ENCODE measurements at places on chromosomes 3 and 15.
A peak's percentile ranks its signal among the peaks of the same experiment; 100 is the strongest.

DNA sequence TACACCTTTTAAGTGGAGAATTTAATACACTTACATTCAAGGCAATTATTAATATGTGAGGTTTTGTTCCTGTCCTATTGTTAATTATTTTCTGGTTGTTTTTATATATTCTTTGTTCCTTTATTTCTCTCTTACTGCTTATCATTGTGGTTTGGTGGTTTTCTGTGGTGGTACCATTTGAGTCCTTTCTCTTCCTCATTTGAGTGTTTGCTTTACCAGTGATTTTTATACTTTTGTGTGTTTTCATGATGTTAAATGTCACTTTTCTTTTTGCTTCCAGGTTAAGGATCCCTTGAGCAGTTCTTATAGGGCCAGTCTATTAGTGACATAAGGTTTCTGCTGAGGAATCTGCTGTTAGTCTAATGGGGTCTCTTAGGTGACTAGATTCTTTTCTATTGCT lies 116.5 kb downstream of the LRRK1 start:
- DNase-seq = no peak

DNA sequence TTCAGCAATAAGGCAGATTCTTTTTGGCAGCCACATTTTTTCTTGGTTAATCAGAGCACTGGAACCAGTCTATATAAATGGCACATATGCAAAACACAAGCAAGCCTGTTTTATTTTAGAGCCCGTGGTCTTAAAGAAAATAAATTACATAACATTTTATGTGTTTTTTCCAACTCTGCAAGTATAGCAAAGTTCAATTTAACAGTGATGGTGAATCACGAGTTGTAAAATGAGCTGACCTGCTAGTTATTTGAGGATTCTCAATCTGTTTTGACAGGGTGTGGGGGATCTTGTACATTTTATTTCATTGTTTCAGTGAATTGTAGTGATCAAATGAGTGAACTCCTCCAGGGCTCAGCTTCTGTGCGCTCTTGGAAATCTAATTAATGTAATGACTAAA lies 2.7 kb downstream of the ARHGEF26 start:
- DNase-seq = no peak

GRCh38 chr3:65772758-65773157 lies 266.0 kb downstream of the MAGI1 start:
- no peak for DNase-seq

DNA sequence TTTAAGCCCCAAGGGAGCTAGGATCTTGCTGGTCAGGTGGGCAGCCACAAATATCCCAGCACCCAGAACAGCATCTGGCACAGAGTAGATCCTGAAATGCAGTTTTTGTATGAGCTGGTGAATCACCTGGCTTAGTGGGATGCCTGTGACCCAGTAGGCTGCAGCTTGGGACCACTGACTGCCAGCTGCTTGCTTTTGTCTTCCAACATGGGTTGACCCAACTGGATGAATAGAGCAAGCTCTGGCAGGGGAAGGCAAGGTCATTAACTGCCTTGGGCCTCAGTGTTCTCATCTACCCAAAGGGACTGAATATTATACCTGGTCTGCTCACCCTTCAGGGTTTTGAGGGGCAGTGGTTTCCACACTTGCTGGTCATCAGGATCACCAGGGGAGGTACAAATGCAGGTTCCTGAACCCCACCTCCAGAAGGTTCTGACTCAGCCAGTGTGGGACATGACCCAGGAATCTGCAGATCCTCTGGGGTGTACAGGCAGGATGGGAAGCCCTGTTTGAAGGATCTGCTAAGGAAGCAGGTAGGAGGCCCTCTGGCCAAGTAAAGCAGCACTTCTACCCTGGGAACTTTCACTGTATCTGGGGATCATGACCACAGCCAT lies 55.4 kb downstream of the ITGA11 start:
- DNase-seq = no peak

GRCh38 chr3:52106951-52107611 lies 47.1 kb downstream of the POC1A start:
- DNase-seq = no peak

GRCh38 chr15:94036156-94036555 lies 195.2 kb upstream of the MCTP2 start:
- DNase-seq = no peak

GRCh38 chr3:29468187-29468586 lies 187.3 kb downstream of the RBMS3 start:
- no peak for DNase-seq

DNA sequence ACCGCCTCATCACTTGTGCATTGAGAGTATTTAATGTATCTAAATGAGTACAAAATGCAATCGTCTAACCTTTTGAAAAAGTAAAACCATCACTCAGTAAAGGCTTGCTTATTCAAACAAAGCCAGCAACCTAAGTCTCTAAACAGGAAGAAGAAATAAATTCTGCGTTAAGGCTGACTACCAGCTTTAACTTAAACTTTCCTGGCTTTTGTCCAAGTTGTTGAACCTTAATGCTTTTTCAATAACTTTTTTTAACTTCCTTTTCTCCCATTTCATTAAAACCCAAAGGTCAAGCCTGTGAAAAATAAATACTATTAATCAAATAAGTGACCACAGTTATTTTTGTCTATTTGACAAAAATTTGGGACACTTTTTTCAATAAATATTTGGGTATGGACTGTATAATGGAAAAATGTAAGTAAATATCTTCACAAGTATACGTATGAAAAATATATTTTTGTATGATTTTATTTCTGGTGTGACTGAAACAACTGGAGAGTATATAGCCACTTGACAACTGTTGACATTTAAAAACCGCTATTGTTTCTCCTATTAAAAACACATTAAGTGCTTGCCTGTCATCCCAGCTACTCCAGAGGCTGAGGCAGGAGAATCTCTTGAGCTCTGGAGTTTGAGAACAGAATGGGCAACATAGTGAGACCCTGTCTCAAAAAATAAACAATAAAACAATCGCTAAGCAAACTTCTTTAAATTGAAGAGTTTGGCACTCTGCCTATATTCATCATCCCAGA lies 2.9 kb downstream of the KLHL24 start:
- DNase-seq = no peak

GRCh38 chr3:162701211-162701610 lies 1204.6 kb downstream of the OTOL1 start:
- DNase-seq = no peak

DNA sequence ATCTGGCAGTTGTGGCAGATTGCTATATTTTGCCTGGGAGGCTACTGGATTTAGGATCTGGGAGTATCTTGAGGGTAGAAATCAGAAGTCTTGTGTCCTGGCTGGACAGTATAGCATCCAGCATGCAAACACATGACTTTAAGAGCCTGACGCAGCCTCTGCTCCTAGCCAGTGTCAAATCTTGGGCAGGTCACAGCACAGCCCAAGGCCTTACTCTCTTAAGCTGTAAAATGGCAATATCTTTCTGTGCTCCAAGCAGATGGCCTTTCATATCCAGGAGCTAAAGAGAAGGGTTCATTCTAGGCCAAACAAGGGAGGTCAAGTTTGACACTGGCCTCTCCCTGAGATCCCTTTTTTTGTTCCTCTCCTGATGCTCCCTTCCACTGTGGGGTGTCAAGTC lies 19.8 kb upstream of the RAD18 start:
- DNase-seq = no peak

DNA sequence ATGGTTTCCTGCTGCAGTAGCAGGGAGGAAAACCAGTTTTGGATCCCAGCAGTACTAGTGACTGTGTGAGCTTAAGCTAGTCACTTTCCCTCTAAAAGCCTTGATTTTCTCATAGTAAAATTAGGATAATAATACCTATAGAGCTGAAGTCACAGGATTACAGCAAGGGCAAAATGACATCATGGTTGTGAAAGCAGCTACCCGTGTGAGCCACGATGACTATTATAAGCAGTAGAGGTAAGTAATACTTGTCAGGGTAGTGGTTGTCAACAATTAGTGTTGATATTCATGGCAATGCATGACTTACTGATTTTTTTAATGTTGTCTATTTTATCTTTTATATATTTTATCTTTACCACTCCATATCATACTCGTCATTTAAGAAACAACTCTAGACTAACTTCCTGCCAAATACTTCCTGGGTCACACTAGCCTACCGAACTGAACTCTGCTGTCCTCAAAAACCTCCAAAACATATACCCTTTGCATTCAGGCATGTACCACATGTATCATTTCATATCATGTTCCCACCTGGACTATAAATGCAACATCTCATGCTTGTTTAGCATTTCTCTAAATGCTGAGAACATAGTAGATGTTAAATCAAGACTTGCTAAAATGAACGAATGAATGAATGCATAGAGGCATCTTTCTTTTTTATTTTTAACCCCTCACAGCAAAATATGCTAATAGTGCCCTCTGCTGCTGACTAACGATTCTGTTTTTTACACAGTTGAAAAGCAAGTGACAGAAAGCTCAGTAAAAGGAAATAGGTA lies 172.6 kb downstream of the P3H2 start:
- peak; percentile 15 for DNase-seq

GRCh38 chr15:99412082-99412481 lies 153.7 kb upstream of the MEF2A start:
- DNase-seq = no peak

DNA sequence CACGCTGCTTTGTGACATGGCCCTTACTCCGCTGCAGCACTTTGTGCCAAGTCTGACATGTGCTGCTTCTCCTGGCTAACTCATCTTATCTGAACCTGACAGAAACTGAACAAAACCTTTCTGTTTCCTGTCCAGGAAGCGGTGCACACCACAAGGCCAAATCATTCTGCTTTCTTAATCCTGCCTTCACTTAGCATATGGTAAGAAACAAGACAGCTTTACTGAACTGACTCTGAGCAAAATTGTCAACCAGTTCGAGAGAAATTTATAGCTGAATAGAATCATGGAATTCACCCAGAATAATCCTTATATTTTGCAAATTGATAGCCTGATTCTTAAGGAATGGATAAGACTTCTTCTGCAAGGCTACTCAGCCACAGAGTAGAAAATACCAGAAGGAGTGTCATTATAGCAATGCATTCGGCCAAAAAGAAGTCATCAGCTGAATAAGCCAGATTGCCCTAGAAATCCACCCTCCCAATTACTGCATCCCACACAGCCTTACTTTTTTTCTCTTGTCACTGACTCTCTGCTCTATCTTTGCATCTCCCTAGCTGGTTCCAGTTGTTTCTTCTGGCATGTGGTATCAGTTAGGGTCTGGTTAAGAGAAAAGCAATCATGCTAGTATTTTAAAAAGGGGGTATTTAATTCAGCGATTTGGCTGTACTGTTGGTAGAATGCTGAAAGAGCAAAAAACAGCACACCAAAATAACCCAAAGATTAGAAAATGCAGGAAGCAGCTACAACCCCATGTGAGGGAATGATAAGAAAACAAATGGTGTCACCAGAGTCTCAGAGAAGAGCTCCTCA lies 41.6 kb upstream of the STRIT1 start:
- no peak for DNase-seq

GRCh38 chr3:190767851-190768250 lies 94.6 kb downstream of the GMNC start:
- DNase-seq = no peak

GRCh38 chr3:123337948-123338619 lies 110.8 kb downstream of the ADCY5 start:
- DNase-seq = no peak

DNA sequence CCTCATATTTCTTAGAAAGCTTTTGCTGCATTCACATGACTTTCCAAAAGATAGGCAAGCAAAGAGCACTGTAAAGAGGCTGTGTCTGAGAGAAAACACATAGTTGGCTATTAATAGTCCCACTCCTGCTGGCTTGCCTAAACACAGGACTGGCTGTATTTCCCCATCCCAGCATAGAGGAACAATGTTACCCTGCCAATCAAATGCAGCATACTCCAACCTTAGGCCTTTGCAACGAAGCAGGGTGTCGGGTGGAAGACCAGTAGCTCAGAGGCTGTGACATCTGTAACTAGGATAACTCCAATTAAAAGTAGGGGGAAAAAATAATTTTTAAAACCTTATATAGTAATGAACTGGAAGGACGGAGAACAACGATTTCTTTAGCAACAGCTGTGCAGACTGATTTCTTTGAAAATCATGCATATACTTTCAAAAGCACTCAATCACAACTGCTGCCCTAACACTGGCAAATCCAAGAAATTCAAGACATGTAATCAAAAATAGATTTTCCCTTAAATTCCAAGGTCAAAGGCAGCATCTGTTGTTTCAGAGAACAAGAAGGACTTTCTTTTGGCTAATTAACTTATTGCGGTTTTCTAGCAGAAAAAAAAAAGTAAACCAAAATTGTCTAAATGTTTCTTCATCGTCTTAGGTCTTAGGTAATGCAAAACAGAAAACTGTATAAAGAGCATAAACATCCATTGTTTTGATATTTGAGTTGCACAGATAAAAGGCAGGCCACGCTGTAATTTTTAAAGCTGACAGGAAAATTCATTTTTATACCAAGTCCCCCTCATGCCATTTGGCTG lies 139.3 kb downstream of the TNIK start:
- no peak for DNase-seq

DNA sequence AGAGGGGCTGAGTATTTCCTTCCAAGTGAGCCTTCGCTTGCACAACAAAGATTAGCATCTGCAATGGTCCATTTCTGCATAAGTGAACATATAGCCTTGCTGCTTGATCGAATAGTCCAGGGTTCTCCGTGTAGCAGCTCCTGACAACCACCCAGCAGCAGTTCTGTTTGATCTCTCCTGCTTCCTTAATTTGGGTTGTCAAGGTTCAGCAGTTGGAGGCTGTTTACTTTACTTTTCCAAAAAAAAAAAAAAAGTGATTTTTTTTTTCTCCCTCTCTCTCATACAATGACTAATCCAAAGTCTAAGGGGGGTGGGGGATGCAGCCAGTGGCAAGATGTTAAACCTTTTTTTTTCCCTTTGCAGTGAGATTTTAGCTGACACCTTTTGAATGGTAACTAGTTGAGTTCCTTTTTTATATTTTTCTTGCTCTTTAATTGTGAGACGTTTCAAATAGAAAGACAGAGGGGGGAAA lies 3.6 kb downstream of the FOXP1 start:
- DNase-seq = no peak

- no peak for DNase-seq
These were observed 187.8 kb upstream of the TTC14 start for GRCh38 chr3:180414157-180414556.

GRCh38 chr3:26312816-26313215 lies 309.8 kb upstream of the LRRC3B start:
- no peak for DNase-seq

DNA sequence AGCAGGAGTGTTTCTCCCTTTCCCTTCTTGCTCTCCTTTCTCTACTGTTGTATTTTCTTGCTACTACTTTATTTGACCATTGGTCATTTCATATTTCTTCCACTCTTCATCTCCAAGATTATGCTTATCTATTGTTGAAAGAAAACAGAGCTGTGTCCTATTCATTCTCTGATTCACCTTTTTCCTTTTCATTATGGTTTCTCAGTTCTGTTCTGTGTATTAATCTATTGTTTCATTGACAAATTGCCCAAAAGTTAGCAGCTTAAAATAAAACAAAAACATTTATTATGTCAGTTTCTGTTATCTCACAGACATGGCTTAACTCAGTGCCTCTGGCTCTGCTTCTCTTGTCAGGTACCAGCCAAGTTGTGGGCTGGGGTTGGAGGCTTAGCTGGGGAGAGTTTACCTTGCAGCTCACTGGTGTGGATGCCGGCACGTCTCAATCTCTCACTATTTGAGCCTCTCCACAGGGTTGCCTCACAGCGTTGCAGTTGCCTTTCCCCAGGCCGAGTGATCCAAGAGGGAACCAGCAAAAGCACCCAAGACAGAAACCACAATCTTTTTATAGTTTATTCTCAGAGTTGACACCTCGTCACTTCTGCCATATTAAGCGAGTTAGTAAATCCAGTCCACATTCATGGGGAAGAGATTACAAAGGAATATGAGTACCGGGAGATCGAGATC lies 36.9 kb upstream of the FILIP1L start:
- no peak for DNase-seq

- DNase-seq = no peak
These were observed 177.7 kb downstream of the THRB start for GRCh38 chr3:24316887-24317383.

Data from CD4-positive, alpha-beta memory T cell (primary cell).